Left kidney (tissue), 8 donors: ENCODE measurements at places on chromosomes 7 and 10.

DNA sequence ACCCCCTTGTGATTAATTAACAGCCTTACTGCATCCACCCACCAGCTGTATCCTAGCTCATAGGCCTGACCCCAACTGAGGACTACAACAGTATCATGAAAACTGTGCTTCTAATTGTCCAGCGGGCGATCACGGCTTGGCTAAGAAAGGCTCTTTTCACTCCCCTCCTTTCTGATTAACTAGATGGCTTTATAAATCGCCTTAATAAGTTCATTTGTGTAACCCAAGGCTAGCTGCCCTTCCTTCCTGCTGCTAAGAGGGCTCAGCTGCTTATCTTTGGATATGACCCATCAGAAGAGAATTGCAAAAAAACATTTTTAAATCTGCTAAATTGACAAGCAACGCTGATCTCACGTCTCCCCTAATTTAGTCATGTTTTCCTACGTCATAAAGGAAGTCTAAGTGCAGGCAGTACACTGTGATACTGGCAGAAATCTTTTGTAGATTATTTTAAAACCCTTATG is 163.0 kb upstream of the LAMB4 start:
- no peak for DNase-seq

DNA sequence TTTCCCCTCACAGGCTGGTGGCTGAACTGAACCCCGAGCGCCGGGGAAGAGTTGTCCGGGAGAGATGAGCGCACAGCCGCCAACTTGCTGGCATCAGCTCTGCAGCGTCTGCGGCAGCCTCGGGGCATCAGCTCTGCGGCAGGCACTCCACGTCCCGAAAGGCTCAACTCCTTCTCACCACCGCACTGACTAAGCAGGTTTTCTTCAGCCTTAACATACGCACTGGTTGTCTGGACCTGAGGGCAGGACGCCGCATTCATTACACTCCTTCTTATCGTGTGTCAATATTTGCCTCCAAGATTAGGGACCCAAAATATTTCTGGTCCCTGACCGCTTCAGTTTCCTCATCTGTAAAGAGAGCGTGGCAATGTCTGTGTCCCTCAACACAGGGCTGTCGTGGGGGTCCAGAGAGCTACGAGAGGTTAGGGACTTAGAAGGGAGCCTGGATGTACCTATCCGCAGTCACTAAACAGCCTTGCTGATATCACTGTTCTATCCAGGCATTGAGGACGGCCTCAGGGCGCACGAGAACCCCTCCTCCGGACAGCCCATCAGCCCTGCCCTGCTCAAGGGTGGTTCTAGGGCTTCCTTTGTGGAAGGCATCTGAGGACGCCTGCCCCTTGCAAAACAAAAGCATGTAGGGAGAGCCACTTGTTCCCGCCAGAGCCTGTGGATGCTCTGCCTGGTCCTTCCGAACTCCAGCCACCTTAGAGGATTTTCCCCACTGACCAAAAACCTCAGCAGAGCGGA is 42.8 kb upstream of the FIGNL1 start:
- no peak for DNase-seq

DNA sequence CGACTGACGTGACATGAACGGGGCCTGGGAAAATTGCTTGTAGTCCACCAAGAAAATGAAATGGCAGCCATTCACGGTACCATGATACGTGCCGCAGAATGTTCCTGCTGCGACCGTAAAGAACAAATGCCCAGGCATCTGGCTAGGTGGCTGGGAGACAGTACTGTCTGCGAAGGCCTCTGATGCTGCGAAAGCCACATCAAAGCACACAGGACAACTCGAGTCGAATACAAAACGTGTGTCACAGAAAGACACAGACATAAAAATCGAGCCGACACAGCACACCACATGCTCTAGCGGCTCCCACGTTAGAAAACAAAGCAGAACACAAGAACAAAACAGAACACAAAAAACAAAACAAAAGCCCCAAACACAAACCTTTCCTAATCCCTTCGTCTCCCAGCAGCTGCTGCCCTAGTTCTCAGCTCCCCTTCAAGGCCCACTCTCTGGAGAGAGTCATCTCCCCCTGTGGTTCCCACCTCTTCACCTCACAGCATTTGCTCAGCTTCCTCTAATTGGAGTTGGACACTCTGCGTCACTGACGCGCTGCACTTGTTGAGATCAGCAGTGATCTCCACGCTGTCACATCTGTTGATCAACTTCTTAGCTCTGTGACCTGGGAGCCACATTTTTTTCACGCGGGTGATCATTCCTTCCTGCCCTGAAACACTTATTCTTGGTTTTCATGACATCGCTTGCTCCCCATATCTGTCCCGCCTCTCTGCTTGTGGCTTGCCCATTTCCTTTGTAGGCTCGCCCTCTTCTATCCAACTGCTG is 112.2 kb downstream of the CLEC2L start:
- DNase-seq = no peak

GRCh38 chr7:95630702-95631458 is 34.6 kb upstream of the PDK4 start:
- DNase-seq = no peak

DNA sequence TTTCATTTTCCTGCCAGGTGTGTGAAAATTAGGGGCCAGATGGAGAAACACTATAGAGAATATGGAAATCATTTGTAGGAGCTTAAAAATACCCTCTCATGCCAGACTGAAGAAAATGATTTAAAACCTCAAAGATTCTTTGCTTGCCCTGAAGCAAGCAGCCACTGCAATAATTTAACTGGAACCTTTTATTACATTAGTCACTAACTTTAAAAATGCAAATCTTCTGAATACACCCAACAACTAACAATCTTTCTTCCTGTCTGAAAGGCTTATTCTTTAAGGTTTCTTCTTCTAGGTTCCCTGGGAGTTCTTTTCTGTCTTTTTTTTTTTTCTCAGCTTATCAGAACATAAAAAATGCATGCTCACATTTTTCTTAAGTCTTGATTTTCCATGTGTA is 238.5 kb upstream of the KMT2E start:
- no peak for DNase-seq

- no peak for DNase-seq
These were observed 457.3 kb downstream of the ETV1 start for GRCh38 chr7:13532028-13532753.
